ENCODE measurements at places on chromosomes 1 and 21.

DNA sequence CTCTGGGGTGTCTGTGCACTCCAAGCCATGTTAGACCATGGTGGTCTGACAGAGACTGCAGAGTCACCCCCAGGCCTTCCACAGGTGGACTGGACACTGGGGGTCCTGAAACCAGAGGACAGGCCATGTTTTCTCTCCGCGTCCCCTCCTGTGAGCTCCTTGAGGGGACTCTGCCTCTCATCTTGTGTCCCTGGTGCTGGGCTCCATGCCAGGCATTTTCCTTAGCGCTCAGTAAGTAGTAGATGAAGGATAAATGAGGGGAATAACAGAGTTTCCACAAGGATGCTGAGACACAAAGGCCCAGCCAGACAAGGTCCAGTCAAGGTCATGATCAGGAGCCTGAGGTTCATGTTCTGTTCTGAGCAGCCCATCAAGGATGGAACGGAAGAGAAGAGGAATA lies 57.4 kb downstream of the FAM163A start:
- no peak for DNase-seq

DNA sequence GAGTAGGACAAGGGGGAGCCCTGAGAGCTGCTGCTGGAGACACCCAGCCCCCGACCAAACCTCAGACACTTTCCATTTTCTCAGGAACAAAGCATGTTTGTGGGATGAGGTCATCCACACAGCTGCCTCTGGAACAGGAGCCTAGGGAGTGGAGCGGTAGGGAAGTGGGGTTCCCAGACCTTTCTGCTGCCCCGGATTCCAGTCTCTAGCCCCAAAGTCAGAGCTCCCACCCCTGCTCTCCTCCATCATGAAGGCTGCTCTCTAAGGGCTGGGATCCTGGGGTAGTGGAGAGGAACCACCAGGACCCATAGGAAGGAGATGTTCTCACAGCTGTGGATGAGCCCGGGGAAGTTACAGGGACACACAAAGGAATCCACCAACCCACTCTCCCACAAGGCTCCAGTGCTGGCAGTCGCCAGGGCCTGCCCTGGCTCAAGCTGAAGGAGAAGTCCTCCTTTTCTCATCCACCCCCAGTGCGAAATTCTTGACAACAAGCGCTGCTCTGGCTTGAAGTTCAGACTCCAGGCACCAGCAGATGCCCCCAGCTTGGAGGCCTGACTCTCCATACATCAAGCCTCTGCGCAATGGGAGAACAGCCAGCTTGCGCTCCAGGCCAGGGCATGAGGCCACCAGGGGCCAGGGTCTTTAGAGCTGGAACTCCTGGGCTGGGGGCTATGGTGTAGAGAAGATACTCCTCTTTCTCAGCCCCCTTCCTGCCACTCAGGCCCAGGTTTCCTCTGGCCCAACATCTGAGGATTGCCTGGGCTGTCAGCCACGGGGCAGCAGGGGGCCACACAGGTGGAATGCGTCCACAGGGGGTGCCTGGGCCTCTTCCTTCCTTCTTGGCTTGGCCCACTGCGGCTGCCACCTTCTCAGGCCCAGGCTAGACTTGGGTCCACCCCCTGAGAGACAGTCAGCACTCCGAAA lies 4.5 kb downstream of the FHL3 start:
- peak; percentile 85 for DNase-seq

- DNase-seq, result no peak
Observed at GRCh38 chr1:70146488-70146887, 58.9 kb downstream of the LRRC40 start.

DNA sequence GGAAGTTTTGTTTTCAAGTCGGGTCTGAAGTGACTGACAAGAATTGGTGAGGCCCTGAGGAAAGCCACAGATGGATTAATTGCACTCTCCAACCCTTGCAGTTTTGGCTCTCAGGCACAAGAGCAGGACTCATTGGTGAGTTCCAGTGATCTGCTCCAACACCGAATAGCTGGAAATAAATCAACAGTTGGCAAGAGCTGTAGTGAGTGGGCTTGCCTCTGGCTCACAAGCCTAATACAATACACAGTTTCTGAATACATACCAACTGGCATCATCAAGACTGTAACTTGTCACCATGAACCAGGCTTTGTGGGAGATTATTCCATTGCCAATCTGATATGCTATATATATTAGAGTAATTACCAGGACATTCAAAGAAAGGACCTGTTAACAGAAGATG lies 131.6 kb downstream of the GRIK1 start:
- DNase-seq, result no peak

GRCh38 chr21:15566703-15567102 lies 163.1 kb upstream of the USP25 start:
- no peak for DNase-seq

DNA sequence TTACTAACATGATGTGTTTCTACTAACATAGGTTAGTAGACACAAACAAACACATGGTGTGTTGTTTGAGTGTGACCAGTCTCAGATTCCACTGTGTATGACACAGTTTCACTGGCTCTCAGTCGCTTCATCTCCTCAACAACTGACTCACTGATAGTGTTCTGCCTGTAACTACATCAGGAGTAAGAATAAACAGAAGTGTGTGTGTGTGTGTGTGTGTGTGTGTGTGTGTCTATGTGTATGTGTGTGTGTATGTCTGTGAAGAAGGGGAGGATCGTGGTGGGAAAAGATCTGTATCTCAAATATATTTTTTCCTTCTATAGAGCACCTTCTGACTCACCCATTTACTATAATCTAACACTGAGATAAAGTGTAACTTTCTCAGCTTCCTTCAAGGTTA lies 391.0 kb downstream of the PTPRC start:
- DNase-seq, result no peak

DNA sequence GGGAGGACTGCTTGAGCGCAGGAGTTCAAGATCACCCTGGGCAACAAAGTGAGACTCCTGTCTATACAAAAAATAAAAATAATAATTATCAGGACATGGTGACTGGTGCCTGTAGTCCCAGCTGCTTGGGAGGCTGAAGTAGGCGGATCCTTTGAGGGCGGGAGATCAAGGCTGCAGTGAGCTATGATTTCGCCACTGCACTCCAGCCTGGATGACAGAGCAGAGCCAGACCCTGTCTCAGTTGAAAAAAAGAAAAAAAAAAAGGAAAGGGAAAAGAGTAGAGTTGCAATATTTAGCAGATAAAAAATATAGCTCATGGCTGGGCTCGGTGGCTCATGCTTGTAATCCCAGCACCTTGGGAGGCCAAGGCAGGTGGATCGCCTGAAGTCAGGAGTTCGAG lies 3.3 kb upstream of the S1PR1 start:
- DNase-seq, result no peak

DNA sequence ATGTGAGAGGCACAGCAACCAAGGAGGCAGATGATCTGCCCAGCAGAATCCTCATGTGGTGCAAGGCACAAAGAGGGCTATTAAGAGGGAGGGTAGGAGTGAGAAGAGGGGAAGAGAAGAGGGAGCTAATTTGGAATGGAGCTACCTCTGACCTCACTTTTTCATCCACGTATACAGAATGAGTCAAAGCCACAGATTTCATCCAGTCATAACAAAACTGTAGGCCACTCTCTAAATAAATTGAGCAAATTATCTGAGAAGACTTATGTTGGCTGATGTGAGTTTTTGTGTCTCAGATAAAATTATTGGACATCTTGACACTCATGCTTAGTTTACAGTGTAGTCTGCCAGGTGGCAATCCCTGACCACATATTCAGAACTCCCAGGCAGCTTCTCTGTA lies 325.6 kb downstream of the TTLL7 start:
- DNase-seq, result no peak

DNA sequence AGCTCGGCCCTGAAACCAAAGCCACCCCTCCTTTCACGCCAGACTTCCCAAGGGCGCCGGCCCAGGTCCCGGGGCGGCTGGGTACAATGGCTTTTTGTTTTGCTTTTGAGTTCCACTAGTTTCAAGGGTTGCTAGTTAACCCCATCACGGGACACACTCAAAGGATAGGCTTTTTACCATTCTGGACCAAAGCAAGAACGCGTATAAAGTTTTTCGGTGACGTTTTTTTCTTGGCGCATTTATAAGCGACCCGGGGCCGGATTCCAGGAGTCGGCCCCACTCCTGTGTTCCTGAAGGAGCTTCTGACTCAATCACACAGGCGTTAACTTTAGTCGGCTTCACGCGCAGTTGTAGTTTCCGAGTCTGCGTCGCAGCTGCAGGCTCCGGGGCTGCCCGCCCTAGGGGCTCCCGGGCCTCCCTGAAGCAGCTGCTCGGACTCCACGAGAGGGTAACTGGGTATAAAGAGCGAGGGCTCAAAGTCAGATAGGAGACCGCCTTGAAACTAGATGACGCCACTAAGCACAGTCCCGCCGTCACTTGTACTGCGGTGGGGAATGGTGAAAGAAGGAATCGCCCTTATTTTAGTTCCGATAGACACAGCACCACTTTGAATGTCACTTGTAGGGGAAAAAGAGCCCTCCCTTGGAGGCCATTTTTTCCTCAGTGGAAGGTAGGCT lies 707 bp upstream of the KLHL21 start:
- peak; percentile 79 for DNase-seq

GRCh38 chr1:95793893-95794292 lies 559.9 kb downstream of the RWDD3 start:
- peak; percentile 26 for DNase-seq

- DNase-seq, result no peak
Observed at GRCh38 chr1:213381572-213382084, 330.6 kb downstream of the RPS6KC1 start.

- DNase-seq, result no peak
Observed at GRCh38 chr1:169289016-169289415, 78.6 kb downstream of the NME7 start.

GRCh38 chr1:40381268-40382107 lies 8.0 kb downstream of the SMAP2 start:
- DNase-seq, result no peak

- peak; percentile 49 for DNase-seq
Observed at GRCh38 chr1:156162430-156163037, 9.1 kb downstream of the SEMA4A start.

DNA sequence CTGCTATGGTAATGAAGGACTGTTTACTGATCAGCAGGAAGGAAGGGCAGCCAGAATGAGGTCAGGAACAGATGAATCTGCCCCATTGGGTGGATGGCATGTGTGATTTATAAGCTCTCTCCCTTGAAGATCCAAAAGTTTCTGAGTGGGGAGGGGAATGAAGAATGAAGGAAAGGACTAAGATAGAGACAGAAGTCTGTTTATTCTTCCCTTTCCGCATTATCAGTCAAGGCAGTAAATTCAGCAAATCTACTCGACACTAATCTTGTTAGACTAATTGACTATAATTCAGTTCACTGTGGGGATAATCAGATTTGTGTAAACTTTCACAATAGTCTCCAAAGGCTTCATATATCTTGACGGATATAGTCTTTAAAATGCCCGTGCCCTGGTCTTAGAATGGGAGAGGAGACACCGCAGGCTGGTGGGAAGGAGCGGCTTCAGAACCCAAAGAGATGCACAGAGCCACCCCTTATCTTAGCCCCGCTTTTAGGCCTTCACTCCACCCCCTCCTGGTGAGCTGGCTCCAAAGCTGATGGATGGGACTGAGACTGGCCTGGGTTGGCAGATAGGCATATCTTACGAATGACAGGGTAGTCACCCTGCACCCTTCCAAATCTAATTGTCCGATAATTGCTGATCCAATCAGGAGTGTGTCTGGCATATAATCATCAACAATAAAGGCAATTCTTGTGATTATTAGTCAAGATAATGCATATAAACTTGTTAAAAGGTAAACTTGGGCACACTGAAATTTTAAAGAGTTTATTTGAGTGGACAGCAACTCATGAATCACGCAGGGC lies 76.0 kb upstream of the PPM1J start:
- DNase-seq, result peak; percentile 46

DNA sequence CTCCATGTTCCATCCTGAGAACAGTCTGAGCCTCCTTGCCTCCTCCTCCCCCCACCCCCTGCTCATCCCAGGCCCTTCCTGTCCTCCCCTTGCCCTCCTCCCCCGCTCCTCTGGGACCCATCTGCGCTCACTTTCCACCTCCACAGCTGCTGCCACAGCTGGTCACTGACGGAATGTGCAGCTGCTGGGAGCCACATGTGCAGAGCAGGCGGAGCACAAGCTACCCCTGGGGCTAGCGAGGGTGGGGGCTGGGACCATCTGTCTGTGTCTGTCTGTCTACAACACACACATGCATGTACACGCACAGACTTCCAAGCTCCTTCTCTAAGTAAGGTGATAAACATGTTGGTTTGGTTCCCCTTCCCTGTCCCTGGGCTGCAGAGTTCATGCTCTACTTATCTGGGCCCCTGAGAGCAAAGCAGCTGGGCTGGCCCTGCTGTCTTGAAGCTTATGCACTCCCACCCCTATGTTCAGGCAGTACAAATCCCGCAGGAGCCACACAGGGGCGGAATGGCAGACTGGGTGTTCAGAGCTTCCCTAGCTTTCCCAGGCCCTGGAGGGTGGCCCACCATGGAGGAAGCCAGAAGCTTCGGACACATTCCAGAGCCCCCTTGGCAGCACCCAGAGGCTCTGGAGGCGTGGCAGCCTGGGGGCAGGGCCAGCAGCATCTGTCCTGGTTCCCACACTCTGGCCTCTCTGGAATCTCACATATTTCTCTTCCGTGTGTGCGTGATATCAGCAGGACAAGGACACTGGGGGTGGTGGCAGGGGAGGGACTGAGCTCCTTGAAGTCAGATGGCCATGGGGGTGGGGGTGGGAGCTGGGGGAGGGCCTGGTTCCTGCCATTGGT lies 7.0 kb upstream of the HEYL start:
- peak; percentile 82 for DNase-seq

GRCh38 chr21:42191696-42192595 lies 27.0 kb upstream of the ABCG1 start:
- DNase-seq, result no peak

DNA sequence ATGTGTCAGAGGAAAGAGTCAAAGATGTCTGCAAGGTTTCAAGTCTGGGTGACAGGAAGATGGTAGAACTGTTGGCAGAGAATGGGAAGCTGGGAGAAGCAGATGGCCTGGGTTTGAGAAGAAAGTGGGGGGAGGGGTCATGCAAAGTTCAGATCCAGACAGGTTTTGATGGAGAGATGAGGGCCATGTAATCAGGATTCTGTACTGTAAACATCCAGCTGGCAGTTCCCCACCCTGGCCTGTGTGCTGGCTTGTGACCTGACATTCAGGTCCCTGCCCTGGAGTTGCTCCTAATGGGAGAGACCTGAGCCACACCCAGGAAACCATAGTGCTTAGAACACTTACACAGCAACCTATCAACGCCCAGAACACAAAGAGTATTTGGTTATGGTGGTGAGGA lies 15.6 kb upstream of the ETV3 start:
- peak; percentile 67 for DNase-seq
